T-helper 2 cell (primary cell): ENCODE measurements at places on chromosomes 4 and X.

DNA sequence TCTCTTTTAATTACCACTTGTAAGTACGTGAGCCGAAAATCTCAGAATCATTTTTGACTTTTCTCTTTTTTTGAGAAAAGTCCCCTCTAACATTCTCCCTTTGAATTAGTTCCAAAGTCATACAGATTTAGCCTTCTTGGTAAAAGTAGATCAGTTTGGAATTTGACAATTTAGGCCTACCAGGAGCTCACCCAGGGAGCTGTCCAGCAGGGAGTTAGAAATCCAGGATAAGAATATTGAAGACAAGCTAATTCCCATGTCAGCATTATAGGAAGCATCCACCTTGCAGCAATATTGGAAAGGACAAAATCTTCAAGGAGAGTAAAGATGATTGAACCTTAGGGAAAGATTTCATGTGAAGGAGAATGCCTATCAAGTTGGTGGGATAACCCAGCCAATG lies 352.2 kb upstream of the CPEB2 start:
- no peak for DNase-seq

GRCh38 chr4:24131954-24132673 lies 242.3 kb upstream of the PPARGC1A start:
- no peak for DNase-seq

DNA sequence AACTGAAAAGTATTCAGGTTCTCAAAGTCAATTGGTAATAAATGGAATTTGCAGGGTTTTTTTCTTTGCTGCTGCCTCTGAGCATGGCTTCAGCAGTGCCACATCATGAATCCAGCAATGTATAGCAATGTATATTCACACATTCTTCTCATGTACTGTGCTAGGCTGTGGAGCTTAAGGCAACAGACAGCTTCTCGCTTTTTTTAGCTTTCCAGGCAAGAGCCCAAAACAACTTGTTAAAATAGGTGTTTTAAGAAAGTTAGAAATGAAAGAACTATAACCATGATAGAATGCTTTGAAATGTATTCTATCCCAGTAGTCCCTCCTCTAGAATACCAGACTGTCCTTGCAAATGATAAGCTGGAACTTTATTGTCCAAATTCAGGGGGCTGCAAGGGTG lies 30.4 kb downstream of the SMIM43 start:
- no peak for DNase-seq

- DNase-seq = no peak
Observed at GRCh38 chr4:169975131-169975837, 50.9 kb downstream of the MFAP3L start.

DNA sequence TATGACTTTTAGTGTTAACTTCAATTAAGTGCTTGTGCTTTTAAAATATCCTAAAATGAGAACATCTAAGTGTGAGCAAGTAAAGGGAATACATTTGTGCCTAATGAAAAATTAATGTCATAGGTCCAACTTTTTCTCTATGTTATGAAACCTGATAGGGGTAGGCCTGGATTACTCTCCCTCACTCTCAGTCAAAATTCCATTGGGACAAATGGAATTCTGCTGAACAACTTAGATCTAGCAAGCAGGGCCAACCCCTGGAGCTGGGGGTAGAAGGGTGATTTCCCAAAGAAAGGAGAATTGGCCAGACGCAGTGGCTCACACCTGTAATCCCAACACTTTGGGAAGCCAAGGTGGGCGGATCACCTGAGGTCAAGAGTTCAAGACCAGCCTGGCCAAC lies 67.4 kb downstream of the EDNRA start:
- DNase-seq = no peak

DNA sequence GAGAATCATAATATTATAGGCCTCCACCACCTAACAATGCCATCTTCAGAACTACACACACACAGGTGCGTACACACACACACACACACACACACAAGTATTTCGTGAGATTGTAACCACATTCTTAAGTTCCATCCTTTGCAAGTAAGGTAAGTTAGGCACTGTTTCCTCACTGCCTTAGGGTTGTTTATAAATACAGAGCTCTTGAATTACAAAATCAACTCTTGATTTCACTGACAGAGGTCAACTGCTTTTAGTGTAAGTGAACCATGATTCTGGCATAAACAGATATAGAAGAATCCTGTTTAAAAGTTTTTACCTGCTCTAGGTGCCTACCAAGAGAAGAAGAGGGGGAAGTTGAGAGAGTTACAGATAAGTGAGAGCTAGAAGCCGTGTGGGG lies 166.1 kb downstream of the DMD start:
- no peak for DNase-seq

- no peak for DNase-seq
Observed at GRCh38 chr4:22712529-22712928, 19.8 kb downstream of the GBA3 start.

DNA sequence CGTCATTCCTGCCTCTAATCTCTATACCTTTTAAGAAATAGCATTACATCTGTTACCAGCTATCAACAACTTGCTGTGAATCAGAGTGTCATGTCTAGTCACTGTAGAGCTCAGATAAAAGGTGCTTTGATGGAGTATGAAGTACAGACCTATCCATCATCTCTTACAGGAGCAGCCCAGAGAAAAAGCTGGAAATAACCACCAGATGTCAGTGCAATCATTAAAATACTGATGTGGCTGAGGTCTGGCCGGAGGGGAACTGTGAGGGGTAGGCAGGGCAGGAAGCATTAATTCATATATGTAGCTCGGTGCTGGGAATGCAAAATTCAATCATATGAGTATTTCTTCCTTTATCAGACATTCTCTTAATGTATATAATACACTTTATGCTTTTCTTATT lies 100.6 kb downstream of the AKAP4 start:
- DNase-seq = no peak

GRCh38 chr4:150668824-150669223 lies 86.9 kb downstream of the MAB21L2 start:
- DNase-seq = no peak

DNA sequence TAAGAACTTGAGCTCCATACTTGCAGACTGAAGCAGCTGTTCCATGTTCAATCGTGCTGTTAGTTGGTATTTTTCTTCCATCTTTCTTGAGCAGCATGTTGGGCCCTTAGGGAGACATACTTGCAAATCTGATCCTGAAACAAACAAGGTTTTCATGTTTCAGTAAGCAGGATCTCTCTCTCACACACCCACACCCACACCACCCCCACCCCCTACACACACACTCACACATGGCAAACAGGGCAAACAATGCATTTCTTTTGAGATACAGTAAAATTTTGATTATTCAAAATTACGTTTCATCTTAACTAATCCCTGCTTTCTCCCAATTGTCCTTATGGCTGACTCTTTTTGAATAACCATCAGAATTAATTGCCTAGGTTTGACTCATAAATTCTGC lies 32.3 kb downstream of the GPC3 start:
- DNase-seq = no peak

- no peak for DNase-seq
Observed at GRCh38 chr4:111693758-111694157, 451.5 kb upstream of the FAM241A start.

DNA sequence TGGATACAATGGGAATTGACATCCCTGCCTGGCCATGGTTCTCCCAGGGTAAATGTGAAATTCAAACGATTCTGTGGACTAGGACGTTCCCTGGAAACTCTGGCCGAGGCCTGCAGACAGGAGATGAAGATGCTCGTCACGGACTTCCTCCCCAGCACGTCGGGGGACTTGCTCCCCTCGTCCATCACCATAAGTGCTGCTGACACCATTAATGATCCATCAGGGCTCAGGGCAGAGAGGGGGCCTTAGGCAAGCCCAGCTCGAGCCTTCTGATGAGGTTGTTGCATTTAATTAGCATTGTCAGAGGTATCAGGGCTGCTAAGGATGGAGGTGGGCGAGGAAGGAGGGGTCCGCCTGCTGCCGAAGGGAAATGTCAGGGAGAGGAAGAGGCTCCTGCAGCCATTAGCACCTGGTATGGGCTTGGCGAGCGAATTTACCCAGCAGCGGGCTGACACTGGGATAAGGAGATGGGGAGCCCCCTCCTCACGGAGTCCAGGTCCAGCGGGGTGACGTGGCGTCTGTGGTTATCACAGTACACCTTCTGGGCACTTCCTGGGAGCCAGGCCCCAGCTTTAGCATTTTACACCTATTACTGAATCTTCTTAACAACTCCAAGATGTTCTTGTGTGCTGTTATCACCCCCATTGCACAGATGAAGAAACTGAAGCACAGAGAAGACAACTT lies 83.1 kb downstream of the PPP2R2C start:
- no peak for DNase-seq

DNA sequence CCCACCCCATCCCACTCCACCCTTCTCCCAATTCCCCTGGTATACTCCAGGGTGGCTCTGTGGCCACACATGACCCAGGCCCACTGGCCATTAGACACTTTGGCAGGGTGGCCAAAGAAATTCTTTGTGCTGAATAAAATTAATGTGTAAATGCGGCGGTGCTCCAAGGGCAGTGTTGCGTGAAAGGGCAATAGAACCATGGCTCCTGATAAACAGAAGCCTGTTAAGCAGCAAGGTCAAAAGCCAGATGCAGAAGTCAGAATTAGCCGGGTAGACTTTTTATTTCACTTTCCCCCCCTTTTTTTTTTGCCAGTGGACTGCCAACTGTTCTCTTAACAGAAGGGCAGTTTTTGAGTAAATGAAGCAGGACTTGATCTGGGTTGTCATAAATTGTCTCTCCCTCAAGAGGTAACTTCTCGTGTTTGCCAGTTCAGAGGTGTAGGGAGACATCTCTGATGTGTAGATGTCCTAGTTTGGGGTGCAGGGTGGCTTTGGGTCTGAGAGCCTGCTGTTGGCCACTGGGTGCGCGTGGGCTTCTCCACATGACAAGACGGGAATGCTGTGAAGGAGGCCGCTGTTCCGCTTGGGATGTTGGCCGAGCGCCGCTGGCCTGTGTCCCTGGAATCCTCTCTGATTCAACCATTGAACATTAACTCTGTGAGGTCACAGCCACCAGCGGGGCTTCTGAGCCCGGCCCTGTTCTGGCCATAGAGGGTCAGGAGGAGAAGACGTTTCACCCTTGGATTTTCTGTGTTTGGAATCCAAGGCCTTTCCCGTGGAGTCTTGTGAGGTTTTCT lies 139.5 kb downstream of the TBL1X start:
- no peak for DNase-seq

GRCh38 chrX:127466211-127466610 lies 586.0 kb downstream of the ACTRT1 start:
- no peak for DNase-seq
